ENCODE measurements at places on chromosomes 5 and 9.

DNA sequence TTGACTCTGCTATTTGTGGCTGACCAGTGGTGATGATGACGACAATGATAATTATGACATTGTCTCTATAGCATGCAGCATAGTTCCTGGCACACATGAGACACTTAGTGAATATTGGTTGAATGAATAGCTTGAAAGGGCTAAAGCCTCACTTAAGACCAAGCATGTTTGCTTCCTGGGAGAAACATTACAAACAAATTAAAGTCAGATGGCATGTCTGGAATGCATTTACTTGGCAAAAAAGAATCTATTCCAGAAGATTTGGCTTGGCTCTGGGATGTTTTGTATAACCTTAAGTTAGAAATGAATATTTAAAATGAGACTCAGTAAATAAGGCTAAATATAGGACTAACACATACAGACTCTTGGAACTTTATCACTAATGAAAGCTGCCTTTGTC lies 21.6 kb downstream of the GAS1 start:
- peak; percentile 79 for DNase-seq

DNA sequence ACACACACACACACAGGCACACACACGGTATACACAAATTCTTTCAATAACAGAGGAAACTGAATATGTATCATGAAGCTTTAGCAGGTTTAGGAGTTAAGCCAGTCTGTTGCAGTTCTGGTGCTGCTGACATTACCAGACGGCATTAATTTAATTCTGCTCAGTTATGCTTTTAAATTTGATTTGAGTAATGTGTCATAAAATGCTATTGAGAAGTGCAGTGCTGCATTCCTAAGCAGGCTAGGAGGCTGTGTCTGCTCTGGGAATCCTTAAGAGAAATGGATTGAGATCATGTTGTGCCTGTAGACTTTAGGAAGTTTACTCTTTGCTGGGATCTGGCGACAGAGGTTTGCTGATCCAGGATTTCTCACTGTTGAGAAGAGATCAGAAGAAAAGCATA lies 733.8 kb downstream of the BRINP1 start:
- no peak for DNase-seq

GRCh38 chr9:91217388-91217787 lies 144.3 kb downstream of the AUH start:
- DNase-seq: no peak

GRCh38 chr9:112554516-112554915 lies 67.9 kb downstream of the KIAA1958 start:
- DNase-seq: no peak

DNA sequence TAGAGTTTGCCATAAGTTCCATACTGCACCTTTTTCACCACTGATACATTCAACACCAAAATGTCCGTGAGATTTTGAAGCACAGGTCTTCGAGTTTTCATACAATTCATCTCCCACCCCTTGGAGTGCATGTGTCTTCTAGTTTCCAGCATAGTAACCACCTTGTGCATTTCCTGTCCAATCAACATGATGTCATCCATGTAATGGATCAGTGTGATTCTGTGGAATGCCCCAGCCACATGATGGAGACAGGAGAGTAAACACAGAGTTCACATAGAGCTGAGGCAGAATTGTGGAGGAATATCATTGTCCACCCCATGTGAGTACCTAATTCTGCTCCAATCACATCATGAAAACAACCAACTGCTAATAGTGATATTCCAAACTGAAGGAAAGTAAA lies 441.5 kb upstream of the CDH6 start:
- peak; percentile 21 for DNase-seq

- no peak for DNase-seq
Observed at GRCh38 chr5:39099831-39100230, 25.6 kb upstream of the RICTOR start.

- no peak for DNase-seq
Observed at GRCh38 chr5:95684361-95684760, 1.6 kb upstream of the SPATA9 start.

DNA sequence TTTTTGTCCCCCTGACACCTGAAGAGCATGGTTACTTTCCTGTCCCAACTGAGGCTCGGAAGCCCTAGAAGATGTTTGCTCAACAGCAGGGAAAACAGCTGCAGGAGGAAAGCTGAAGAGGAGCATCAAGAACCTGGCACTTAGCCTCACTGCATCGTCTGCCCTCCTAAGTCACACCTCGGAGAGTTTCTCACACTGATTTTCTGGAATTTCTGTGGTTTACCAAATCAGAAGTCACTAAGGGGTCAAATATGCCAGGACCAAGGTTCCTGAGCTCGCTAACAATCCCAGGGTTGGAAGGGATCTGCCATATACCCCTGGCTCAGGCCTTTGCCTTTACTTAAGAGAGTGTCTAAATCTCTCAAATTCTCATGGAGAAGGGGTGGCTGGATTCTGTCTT lies 5.3 kb downstream of the IL12B start:
- no peak for DNase-seq

DNA sequence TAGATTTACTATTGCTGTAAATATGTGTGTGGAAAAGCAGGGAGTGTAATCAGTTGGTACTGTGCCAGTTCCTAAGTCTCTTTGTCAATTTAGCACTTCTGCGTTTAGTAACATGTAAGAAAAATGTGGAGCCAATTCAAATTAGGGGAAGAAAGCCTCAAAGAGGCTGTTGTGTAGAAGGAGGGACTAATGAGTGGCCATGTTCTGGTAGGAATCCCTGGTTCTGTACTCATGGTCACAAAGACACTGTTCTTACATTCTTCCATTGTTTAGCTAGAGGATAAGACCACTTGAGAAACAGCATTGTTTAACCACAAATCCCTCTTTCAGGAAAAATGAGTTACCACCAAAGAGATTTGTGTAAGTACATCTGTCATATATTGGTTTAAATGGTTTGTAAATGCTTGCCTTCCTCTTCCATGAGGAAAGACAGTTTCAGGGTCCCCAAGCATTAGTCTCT lies 14.9 kb downstream of the ARHGEF28 start:
- peak; percentile 76 for DNase-seq

DNA sequence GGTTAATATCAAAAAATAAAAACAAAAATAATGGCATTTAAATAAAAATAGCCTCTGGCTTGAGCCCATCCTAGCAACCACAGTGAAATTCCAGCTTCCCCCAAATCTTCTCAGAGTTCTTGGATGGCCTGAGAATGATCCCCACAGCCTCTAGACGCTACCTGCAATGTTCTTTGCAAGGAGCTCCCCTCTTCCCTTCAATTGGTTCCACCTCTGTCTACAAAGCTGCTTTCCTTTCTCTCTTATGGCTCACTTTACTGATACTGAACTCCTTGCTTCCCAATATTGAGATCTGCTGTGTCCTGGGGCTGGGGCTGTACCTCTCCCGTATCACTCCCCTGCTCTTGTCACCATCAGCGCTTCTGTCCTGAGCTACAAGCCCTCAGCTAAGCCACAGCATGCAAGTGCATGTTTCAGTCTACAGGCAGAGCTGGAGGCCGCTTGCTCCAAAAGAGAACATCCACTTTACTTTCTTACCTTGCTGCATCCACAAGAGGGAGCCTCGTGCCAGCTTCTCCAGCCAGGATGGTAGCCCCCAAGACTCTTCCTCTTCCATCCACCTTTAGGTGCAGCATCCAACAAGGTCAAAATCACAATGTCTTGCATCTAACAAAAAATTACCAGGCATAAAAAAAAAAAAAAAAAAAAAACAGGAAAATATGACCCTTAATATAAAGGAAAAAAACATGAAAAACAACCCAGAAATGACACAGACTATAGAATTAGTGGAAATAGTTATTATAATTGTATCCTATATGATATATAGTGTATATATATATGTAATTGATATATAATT lies 57.4 kb upstream of the PRSS3 start:
- peak; percentile 59 for DNase-seq

DNA sequence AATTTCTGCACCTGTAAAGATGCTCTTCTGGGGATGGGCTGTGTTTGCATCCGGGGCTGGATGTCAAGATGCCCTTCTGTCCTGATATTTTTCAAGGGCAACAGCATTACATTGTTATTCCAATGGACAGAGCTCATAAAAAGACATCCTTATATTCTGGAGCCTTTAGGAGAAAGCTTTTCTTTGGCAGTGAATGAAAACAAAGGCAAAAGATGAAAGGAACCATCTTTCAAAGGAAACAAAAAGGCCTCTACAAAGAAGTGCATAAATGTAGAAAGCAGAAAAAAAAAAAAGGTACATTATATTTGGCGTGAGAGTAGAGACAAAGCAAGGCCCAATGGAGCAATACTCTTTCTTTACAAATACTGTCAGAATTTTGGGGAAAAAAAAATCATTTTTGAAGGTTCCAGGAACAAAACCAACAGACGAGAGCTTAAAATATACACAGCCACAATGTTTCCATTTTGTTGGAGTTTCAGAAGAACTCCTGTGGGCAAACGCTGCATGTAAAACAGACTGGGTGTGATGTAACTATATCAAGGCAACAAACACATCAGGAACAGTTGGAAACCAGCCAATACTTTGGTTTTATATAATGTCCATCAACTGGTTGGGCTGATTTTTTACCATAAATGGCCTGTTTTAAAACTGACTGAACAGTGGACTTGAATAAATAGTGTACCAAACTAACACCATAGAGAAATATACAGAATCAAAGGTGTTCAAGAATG lies 885.6 kb upstream of the DMAC1 start:
- DNase-seq: no peak

- peak; percentile 80 for DNase-seq
Observed at GRCh38 chr9:88388886-88389605, 802 bp downstream of the SPIN1 start.

- DNase-seq: no peak
Observed at GRCh38 chr9:127360829-127361228, 36.1 kb upstream of the SLC2A8 start.

- peak; percentile 26 for DNase-seq
Observed at GRCh38 chr5:84274585-84275468, 109.9 kb downstream of the EDIL3 start.
